ENCODE measurements at places on chromosomes 5 and 9.

- no peak for DNase-seq
These were observed 13.0 kb downstream of the F2R start for GRCh38 chr5:76728965-76729364.

DNA sequence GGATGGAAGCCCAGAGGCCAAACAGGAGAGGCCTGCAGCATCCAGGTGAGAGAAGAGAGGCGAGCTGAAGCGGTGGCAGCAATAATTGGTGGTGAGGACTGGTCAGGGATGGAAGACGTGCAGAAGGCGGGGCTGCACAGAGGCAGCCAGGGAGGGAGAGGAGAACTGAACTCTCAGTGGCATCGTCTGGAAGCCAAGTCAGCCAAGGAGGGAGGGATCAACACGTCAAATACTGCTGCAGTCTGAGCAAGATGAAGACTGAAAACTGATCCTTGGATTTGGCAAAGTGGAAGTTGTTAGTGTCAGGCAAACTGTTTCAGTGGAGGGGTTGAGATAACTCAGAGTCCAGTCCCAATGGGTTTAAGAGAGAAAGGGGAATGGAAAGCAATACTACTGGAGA is 145.4 kb downstream of the CDK5RAP2 start:
- DNase-seq, result no peak

- DNase-seq, result peak; percentile 64
These were observed 2.7 kb downstream of the NXNL2 start for GRCh38 chr9:88537761-88538091.

DNA sequence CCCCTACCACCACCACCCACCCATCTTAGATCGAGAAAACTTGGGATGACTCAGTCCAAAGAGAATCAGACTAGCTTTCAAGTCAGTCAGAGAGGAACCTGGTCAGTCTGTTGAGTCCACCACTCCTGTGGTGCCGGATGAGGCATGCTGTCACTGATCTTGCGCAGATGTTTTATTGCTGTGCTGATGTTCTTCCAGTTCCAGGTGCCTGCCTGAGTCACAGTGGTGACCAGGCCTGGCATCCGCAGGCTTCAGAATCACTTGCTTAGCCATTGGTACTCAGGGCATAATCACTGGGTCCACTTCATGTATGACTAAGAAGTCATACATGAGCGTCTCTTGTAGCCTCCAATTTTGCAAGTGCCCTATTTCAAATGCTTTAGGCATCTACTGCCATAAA is 114.1 kb downstream of the MUSK start:
- no peak for DNase-seq

DNA sequence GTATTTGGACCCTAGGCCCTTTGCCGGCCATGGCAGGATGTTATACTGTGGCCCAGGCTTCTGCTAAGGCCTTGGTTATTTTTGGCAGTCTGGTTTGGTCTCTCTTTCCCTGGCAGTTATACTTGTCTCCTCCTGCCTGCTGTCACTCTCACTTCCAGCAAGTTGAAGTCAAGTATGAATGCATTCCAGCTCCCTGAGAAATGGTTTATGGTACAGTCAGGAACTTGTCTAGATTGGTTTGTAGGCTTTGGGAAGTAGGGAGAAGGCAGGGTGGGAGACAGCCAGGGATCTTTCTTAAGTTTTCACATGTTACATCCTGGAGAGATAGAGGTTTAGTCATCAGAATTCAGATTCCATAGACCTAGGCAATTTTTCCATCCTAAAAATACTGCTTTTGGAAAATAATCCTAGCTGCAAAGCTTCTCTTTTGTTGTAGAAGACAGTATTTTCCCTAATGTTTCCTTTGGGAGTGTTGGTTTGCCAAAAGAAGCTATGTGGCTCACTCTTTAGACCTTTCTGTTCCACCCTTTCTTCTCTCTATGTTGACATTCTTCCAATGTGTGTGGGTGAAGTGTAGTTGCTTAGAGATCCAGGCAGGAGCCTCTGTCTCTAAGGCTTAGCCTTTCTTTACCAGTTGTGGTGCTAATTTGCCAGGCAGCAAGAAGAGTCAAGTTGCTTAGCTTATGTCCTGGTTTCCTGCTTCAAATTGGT is 2.5 kb upstream of the KDM3B start:
- DNase-seq, result no peak

- peak; percentile 87 for DNase-seq
These were observed 23.6 kb downstream of the PCDHGC5 start for GRCh38 chr5:141512390-141512910.

DNA sequence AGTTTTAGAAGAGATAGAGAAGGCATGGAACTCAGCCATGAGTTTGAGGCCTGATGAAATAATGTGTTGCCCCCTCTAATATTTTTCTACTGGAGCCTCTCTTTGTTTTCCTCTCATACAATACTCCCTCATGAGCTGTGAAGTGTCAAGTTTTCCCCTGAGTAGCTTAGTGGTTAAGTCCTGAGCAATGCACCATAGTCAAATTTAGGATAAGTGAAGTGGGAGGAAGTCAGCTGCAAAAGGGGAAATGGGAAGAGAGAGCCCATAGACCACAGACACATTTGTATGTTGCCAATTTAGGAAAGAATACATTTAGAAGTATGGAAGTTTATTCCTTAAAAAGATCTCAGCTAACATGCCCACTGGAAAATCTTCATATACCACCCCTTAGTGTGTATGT is 171.5 kb upstream of the NREP start:
- DNase-seq, result no peak

DNA sequence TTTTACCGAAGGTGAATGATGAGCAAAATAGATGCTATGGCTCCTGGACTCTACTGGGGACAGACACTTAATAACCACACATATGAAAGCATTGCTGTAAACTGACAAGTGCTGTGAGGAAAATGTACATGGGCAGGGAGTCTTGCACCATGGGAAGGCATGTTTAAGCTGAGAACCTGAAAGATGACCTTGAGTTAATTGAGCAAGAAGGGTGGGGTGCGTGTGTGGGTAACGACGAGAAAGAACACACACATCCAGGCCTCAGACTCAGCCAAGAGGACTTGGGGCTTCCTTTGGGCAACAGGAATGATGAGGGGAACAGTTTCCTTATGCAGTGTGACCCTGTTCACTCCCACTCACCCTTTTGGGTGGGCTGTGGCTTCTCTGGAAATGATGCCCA is 73.1 kb downstream of the HSPA4 start:
- no peak for DNase-seq

DNA sequence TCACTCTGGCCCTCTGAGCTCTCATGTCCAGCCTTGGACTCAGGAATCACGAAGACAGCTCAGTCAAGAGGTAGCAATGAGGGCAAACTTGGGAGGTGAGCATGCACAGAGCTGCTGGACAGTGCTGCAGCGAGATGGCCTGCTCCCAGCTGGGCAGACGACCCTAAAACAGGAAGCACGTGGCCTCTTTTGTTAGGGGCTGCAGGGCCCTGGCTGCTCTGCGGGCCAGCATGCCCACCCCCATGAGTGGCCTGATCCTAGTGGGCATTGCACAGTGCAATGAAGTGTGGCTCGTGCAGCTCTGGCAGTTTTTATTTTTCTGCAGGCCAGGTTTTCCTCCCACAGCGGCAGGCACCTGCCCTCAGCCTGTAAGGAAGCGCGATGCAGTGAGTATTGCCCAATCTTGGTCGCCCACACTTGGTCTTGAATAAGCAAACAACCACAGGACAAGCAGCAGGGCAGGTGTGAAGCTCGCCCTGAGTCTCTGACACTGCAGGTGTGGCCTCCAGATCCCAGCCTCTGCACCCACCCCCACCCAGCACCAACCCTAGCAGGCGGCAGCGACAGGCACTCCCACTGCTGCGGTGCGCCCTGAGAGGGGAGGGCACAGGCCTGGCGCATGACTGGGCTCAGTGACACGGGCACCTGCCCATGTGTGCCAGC is 60.8 kb downstream of the SEMA4D start:
- DNase-seq, result peak; percentile 91

- no peak for DNase-seq
These were observed 24.1 kb upstream of the RHOBTB3 start for GRCh38 chr5:95707055-95707454.
